Cortex of kidney (tissue), 1 donor: ENCODE measurements at places on chromosomes 6 and 20.

DNA sequence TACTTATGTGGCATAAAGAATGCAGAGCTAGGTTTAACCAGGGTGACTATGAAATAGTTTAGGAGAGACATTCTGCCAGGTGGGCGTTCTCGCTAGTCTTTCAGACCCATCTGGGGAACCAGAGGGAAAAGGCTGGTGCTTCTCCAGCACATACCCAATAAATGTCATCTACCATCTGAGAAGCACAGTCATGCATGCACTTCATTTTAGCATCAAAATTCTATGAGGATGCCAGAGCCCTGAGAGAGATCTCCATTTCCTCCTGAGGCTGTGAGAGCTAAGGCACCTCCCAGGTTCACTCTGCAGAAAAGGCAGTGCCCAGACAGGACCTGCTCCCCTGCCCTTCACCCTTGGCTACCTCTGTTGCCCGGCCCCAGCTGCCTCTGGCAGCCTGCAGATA is 231.7 kb upstream of the PRND start:
- no peak for DNase-seq

DNA sequence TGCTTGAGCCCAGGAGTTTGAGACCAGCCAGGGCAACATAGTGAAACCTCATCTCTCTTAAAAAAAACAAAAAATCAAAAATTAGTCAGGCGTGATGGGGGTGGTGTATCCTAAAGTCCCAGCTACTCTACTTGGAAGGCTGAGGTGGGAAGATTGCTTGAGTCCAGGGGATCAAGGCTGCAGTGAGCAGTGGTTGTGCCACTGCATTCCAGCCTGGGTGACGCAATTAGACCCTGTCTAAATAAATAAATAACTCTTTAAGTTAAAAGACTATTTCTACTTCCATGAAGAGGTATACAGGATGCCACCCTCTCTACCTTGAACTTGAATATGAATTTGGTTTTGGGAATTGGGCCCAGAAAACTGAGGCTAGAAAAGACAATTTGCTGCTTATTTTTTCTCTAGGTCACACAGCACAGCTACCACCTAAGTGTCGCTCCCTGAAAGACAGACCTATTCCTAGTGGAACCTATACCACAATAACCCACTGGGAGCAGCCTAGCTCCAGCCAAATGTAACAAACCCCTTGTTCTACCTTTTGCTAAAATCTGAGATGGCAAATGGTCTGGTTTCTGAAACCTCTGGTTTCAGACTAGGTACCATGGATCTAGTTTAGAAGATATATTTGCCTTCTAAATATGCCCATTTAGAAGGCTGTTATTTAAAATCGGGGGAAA is 35.2 kb downstream of the HMGCLL1 start:
- DNase-seq: no peak

DNA sequence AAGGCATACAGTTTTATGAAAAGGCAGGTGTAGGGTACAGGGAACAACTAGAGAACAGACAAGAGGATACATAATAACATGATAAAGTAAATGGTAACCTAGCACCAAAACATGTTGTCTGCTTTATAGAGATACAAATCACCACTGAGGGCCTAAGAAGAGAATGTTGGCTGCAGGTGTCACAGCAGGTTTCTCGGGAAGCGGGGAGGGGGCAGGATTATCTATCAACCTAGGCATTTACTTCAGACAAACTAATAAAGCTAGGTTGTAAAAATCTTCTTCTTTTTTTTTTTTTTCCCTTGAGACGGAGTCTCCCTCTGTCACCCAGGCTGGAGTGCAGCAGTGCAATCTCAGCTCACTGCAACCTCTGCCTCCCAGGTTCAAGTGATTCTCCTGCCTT is 22.7 kb downstream of the PIM1 start:
- DNase-seq: no peak

- DNase-seq: no peak
Observed at GRCh38 chr6:151440930-151441329, 11.0 kb downstream of the RMND1 start.

DNA sequence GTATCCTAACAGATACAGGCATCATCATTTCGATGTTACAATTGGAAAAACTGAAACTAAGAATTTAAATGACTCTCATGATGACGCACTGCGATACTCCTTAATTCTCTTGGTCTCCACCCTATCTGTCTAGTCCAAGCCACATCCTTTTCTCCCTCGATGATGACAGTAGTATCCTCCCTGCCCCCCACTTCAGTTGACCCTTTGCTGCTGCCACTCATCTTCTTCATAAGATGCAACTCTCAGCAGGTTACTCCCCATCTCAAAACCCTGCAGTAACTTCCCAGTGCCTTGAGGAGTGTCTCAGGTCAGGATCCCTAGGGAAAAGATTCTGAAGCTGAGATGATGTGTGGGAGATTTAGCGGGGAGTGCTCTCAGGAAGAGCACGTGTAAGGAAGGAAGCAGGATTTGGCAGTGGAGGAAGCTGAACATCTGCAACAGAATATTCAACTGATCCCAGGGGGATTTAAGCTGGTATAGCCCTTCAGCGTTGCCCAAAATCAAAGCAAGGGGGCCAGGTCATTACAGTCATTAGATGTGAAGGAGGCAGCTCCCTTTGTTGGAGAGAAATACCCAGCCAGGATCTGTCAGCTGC is 16.1 kb downstream of the JPH2 start:
- DNase-seq: no peak

GRCh38 chr6:146787876-146788508 is 189.2 kb downstream of the ADGB start:
- no peak for DNase-seq

DNA sequence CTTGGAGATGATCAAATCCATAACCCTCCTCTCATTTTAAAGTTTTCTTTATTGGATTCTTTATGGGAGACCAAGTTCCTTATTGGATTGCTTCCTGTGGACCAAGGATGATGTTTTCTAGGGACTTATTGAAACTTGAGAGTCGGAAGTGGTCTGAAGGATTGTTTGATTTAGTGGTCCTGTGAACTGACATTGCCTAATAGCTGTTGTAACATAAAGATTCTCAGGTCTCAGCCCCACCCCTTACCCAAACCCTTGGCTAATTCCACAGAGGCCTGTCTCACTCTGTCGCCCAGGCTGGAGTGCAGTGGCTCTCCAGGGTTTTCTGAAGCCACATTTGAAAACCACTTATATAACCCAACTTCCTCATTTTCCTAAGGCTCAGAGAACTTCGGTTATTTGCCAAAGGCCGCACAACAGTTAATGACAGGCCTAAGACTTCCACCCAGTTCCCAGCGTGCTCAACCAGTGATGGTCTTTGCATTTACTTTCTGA is 77.0 kb downstream of the ATXN1 start:
- no peak for DNase-seq

DNA sequence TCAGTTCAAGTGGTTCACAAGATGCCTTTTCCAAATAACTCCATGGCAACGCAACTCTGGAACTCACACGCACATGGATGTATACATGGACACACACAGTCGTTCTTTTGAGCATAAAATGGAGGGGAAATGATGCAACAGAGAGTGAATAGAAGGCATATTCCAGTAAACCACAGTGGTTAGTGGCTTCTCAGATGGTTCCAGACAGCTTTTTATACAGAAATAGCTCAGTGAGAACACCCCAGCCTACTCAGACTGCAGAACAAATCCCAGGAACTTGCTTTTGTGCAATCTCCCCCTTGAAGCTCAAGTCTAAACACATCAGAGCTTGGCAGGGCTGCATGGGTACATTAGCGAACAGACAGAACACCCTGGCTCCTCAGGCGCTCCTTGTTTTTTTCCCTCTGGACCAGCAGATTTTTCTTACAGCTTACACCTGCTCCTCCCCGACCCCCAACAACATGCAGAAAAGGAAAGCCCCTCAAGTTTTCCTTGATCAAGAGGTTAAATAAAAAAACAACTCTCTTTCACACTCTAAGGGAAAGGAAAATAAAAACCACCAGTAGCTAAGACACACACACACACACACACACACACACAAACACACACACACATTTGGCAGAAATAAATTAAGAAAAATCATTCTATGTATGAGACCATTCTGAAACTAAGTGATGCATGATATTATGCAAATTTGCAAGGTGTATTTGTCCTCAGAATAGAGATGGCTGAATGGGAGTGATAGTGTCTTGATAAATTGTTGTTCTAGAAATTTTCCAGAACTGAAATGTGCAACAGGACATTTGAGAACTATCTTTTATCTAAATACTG is 51.2 kb upstream of the RANBP9 start:
- no peak for DNase-seq

- no peak for DNase-seq
Observed at GRCh38 chr6:34792605-34793500, 970 bp downstream of the BLTP3A start.

DNA sequence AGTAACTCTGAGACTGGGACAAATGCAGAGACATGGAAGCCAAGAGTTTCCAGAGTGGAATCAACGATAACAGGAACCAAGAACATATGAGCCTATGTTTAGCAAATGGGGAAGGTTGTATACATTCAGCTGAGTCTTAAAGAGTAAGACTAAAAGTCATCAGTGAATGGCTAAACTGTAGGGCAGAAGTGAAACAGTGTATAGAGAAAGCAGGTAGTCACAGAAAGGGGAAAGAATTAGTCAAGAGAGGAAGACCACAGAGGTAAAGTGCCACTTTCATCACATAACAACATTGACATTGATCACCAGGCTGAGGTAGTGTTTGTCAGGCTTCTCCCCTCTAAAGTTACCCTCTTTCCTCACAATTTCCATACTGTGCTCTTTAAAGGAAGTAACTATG is 306.5 kb upstream of the SPTLC3 start:
- DNase-seq: no peak

- DNase-seq: no peak
Observed at GRCh38 chr6:15623276-15624116, 39.3 kb downstream of the DTNBP1 start.

GRCh38 chr6:165515963-165516624 is 146.9 kb downstream of the PDE10A start:
- no peak for DNase-seq

DNA sequence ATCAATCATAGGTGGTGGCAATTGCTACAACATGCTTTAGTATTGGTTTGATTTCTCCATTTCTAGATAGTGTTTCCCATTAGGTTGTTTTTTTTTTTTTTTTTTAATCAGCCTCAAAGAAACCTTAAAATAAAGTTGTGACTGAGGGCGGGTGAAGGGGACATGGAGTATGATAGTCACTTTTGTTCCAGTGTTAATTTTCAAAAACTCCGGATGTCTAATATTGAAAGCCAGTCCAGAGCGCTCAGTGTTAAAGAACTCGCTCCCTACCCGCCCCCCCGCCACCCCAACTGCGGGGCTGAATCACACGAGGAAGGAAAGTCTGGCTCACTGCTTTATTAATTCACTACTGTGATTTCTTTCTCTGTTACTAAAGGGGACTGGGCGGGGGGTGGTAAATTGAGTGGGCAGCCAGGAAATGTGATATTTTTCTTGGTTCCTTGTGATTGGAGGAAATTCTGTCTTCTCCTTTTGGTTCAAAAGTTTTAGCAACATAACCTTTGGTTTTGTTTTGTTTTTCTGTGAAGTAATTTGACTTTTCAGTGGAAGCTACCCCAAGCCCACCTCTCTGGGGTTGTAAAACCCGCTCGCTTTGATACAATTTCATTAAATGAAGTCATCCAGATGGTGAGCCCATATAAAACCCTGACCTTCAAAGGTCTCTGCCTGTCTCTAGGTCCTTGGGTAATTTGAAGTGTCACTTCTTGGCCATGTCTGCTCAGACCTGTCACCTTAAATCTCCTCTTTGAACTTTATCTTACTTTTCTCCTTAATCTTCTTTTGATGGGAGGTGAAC is 38.0 kb downstream of the TNFAIP3 start:
- no peak for DNase-seq

GRCh38 chr6:109096208-109096607 is 901 bp downstream of the CEP57L1 start:
- DNase-seq: no peak

- DNase-seq: no peak
Observed at GRCh38 chr20:62653951-62654685, 11.8 kb downstream of the SLCO4A1 start.

GRCh38 chr20:4887586-4887985 is 113.7 kb downstream of the SLC23A2 start:
- no peak for DNase-seq
